ENCODE measurements at places on chromosomes 5 and 9.
A peak's percentile ranks its signal among the peaks of the same experiment; 100 is the strongest.

GRCh38 chr5:86507574-86507973, 110.2 kb upstream of the COX7C start:
- DNase-seq = no peak

DNA sequence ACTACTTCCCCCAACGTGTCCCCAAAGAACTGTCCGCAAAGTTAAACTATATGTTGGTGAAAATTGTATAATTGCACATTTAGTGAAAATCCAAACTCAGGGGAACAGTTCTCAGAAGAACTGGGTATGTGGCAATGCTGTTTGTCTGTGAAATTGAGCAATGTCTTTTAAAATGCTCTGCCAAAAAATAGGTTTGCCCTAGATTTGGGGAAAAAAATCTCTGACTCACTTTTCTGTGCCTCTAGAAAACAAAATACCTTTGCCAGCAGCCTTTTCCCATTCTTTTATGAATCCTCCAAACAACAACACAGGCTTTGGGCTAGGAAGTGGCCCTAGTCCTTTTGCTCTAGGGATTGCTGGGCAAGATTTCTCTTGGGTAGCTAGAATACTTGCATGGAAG, 37.4 kb upstream of the ZNF608 start:
- no peak for DNase-seq

- DNase-seq = no peak
These were observed 362.4 kb upstream of the ACTBL2 start for GRCh38 chr5:57845025-57845424.

GRCh38 chr9:124084087-124084486, 72.5 kb downstream of the LHX2 start:
- peak; percentile 6 for DNase-seq

DNA sequence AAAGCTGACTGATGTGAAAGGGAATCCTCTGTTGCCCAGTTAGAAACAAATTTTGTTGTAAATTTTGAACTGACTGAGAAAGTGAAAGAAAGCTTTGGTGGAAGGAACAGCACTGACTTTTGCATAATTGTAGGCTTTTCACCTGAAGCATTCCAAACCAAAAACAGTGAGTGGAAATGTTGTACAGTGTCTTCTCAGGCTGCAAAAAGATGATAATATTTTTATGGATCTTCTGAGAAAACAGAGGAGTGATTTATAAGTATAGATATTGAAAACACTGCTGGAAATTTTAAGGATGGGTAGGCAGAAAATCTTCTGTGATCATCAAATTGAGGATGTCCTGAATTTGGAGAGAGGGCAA, 40.0 kb downstream of the LURAP1L start:
- no peak for DNase-seq

GRCh38 chr9:119435076-119435475, 65.8 kb upstream of the BRINP1 start:
- DNase-seq = no peak

DNA sequence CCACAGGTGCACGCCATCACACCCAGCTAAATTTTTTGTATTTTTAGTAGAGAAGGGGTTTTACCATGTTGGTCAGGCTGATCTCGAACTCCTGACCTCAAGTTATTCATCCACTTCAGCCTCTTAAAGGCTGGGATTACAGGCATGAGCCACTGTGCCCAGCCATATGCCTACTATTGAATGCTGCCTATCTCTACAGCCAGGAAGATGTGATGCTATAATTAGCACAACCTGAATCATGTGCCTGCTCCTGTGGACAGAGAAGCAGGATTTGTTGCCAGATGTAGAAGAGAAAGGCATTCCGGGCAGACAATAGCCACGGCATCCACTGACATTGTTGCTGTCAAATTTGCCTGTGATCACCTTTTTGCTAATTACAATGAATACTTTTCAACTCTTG, 24.4 kb upstream of the MLLT3 start:
- no peak for DNase-seq

- peak; percentile 91 for DNase-seq
These were observed 16.6 kb upstream of the MEGF9 start for GRCh38 chr9:120730654-120731514.

DNA sequence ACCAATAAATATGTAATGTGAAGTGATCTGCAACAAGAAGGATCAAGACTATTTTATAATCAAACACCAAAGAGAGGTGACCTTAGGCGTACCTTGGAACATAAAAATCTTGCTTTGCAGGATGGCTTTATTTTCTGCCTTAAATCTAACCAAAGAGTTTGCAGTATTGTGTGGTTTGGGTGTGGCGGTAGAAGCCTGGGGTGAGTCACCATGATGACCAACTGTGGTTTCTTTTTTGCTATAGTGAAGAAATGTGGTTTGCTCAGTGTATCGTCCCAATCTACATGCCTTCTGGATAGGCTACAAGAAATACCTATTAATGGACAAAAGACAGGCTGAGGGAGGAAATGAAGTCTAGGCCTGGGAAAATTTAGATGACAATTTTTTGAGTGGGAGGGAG, 5.1 kb upstream of the CAST start:
- DNase-seq = peak; percentile 95

DNA sequence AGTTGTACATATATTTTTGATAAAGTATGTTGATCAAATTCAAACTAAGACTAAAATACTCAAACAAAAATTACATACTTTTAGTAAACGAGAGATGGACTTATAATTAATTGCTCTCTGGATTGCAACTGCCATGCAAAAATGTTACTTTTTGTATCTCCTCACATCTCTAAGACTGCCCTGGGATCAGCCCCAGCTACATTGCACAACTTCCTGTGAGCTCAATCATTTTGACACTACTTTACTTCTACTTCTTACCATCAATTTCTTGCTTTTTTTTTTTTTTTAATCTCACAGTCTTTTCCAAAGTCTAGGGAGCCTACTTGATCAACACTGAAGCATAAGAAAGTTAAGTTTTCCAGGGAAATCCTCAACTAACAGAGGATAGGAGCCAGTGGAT, 506.0 kb upstream of the CDH10 start:
- DNase-seq = no peak

DNA sequence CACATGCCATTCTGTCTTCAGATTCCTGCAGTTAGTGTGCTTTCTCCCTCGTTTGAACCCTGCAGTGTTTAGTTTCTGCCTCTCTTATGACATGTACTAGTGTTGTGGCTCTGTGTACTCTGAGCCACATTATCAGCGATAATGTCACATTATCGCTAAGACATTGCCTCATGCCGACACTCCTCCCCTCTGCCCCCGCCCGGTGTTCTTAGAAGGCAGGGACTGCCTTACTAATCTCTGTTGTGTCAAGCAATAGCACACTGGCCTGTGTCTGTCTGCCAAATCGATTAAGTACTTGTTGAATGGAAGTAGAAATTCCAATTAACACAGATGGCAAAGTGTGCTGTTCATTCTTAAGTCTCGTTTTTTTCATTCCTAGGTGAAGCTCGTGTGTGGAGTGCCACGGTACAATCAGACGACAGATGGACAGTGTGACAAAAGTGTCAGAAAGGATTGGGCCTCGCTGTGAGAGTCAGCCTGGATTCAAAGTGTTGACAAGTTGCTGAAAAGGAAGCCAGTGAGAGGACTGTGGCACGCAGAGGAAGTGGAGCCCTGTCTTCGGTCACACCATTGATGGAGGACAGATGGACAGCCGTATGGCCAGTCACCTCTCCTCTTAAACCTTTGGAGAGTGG, 10.5 kb downstream of the PIK3R1 start:
- DNase-seq = no peak

DNA sequence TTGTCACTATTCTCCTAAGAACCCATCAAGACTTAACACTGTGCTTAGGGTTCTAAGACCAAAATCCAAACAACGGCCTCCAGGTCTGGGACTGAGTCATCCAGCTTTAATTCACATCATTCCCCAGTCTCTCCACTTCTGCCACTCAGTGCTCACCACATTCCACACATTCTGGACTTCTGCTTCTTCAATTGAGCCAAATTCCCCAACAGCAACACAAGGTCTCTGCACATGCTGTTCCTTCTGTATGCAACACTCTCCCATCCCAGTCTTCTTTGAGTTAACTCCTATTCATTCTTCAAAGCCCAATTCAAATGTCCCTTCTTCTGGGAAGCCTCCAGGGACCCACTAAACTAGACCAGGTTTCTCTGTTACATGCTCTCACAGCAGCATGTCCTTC, 97.8 kb downstream of the GPR21 start:
- DNase-seq = peak; percentile 85

DNA sequence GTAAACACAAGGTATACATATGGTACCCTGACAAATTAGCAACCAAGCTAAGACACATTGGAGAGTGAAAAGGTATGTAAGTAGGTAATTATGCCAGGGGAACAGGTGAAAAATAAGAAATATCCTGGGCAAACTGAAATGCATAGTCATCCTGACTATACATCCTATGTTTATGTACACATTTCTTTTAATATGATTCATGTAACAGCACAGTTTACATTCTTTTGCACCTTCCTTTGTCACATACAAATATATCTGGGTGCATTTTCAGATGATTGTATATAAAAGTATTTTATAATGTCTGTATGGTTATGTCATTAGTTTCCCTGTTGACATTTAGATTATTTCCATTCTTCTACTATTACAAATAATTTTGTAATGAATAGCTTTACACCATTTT, 1146.9 kb downstream of the EFNA5 start:
- DNase-seq = no peak

GRCh38 chr5:62732677-62733121, 154.1 kb downstream of the LRRC70 start:
- DNase-seq = peak; percentile 15

- no peak for DNase-seq
These were observed 187.4 kb upstream of the ELL2 start for GRCh38 chr5:96149021-96149420.

GRCh38 chr5:131525805-131526204, 109.2 kb downstream of the RAPGEF6 start:
- DNase-seq = peak; percentile 32

DNA sequence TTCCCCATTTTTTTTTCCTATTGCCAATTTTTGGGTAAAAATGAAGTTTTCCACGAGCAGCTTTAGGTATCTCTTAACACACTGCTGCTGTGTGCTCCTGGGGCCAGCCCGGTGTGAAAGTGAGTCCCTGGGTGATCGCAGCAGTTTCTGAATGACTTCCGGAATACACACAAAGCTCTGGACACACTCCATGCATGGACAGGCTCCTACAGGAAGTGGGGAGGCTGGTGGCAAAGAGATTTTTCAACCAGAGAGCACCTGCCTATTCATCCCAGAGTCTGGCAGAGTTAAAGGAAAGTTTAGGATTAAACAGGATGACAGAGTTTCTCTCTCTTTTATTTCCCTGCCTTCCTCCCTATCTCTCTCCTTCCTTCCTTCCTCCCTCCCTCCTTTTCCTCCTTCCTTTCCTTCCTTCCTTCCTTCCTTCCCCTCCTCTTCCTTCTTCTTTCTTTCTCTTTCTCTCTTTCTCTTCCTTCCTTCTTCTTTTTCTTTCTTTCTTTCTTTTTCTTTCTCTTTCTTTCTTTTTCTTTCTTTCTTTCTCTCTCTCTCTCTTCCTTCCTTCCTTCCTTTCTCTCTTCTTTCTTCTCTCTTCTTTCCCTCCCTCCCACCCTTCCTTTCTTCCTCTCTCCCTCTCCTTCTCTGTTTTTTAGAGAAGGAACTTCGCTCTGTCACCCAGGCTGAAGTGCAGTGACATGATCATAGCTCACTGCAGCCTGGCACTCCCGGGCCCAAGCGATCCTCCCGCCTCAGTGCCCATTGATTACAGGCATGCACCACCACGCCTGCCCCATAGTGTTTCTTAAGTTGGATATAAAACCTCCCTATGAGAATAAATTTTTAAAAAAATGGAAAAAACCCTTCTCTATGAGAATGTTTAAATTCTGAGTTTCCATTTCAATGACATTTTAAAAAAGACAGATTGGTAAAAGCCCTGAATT, 38.7 kb upstream of the UBTD2 start:
- no peak for DNase-seq

DNA sequence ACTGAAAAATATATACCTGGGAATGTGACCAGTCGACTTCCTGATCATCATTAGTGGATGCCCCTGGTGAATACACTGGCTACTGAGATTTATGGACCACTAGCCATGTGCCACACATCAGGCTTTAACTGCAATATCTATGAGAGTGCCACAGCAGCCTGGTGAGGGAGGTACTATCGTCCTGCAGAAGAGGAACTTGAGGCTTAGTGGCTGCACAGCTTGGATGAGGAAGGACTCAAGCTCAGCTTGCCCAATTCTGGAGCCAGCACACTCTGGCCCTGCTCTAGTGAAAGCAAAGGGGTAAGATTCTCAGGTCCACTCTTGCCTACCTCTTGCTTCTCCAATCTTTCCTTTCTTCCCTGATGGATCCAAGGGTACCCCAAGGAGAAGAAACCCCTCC, 129.3 kb downstream of the ENTREP1 start:
- no peak for DNase-seq
